ENCODE measurements at places on chromosomes 2 and 18.

DNA sequence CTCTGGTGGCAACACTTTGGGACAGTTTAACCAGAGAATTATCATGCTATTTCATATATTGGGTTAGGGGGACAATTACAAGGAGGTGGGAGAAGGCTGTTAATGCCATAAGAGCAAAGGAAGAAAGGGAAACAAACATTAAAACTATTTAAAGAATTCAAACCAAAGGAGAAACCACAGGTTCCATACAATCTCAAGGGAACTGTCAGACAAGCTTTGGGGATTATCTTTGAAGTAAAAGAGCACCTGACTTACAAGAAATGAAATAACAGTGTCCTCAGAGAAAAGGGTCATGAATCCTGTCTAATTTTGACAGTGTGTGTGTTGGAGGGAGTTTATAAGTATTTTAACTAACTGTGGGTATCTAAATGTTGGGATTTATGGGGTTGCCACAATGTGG, 44.4 kb downstream of the CERS6 start:
- DNase-seq, result no peak

- DNase-seq, result no peak
Observed at GRCh38 chr2:10019602-10020400, 23.5 kb upstream of the KLF11 start.

DNA sequence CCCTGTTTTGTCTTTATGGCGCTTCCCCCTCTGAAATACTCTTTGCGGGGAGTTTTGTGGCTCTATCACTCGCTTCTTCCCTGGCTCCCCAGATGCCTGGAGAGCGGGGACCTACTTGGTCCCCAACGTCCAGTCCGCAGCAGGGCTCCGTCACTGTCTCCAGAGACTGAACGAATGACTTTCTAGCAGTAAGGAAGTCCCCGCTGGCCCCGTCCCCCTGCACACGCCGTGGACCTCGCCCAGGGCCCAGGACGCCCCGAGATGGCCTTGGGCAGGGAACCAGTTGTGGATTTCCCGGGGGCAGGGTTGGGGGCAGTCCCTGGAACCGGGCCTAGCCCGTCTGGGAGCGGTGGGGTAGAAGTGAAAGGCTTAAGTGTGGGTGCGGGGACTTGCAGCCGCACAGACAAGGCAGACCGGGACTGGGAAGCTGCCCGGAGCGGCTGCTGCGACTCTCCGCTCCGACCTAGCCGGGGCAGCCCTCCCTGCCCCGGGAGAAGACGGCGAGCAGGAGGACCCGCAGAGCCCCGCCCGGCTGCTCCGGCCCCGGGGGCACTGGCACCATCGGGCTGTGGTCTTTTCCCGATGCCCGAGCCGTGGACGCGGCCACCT, 821 bp upstream of the EPHA4 start:
- peak; percentile 6 for DNase-seq

GRCh38 chr18:6859676-6860422, 130.3 kb downstream of the ARHGAP28 start:
- DNase-seq, result no peak

DNA sequence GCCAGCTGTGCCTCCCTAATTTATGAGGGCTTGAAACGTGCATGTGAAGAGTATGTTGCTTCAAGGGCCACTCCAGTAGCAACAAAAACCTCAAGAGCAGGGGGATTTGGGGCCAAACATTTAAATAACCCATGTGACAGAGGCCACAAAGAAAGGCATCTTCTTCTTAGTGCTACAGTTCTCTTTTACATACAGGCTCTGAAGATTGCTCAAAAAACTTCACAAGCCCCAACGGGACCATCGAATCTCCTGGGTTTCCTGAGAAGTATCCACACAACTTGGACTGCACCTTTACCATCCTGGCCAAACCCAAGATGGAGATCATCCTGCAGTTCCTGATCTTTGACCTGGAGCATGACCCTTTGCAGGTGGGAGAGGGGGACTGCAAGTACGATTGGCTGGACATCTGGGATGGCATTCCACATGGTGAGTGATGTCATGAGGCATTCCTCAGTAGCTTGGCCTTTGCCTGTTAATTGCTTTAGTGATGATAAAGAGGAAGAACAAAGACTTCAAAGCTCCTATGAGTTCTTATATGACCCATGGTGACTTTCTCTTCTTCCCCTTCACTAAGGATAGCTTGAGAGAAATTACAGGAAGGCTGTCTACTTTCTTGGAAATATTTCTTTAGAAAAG, 40.1 kb downstream of the NRP2 start:
- no peak for DNase-seq

GRCh38 chr2:38106405-38107094, 30.6 kb upstream of the CYP1B1 start:
- no peak for DNase-seq

DNA sequence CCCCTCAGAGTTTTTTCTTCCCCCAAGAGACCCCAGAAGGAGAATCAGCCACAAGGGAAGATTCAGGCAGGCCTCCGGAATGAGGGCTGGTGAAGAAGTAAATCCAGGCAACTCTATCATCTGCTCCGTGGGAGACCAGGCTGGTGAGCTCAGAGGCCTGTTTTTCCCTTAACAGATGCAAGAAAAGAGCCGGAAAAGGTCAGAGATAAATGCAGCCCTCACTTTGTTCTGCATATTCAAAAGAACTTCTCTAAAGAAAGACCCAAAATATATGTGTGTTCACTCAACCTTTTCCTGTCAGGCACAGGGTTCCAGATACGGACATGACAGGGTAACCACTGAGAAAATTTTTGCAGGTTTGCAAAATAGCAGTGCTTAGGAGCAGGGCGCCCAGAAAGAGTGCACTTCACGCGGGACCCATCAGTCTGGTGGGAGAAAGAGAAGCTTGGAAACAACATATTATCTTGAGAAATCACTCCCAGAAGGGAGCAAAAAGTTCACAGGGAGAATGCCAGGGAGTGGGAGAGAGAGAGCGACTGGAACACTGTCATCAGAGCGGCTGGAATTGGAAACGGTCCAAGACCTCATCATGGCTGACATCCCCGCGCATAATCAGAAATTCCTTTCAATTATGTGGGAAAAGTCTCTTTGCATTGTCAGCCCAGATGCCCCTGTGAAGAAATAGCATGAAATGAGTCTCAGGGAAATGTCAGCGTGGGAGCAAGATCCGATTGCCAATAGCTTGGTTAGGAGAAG, 244.8 kb upstream of the SLC14A2 start:
- no peak for DNase-seq

DNA sequence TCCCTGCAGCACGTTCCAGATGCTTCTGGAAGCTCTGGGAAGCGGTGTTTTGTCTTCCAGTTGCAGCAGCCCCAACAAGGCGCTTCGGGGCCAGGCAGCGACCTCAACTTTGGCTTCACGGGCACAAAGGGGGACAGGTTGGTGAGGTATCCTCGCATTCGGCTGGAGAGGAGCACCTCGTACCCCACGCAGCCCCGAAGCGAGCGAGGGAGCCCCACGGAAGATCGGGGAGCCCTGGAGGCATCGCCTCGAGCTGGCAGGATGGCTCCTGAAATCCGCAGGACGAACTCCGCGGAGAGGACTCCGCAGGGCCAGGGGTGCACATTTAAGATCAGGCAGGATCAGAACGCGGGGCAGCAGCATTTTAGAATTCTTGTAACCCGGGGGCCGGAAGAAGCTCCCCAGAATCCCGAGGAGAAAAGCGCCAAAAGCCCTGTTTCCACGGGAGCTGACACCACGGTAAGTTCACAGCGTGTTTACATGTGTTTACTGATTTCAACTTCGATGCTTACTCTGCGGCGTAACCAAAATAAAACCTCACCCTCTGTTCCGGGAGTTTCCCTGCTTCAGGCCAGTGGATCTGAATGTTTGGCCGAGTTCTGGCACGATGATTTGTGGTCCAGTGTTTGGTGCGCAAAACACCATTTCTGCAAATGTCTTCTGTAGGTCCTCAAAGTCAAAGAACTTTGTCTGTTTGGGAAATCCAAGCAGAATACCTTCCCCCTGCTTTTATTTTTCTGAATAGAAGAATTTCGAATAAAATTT, 212.5 kb downstream of the NEDD4L start:
- DNase-seq, result no peak

- DNase-seq, result no peak
Observed at GRCh38 chr2:197939787-197940186, 135.4 kb downstream of the PLCL1 start.

GRCh38 chr18:55096263-55096951, 137.1 kb upstream of the CCDC68 start:
- no peak for DNase-seq

GRCh38 chr2:10987861-10988260, 76.1 kb downstream of the KCNF1 start:
- DNase-seq, result no peak

DNA sequence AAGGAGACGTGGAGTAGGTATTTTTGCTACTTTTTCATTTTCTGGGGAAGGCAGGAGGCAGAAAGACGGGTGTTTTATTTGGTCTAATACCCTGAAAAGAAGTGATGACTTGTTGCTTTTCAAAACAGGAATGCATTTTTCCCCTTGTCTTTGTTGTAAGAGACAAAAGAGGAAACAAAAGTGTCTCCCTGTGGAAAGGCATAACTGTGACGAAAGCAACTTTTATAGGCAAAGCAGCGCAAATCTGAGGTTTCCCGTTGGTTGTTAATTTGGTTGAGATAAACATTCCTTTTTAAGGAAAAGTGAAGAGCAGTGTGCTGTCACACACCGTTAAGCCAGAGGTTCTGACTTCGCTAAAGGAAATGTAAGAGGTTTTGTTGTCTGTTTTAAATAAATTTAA, 3.4 kb downstream of the FZD7 start:
- no peak for DNase-seq

GRCh38 chr18:10559553-10560451, 34.0 kb downstream of the NAPG start:
- no peak for DNase-seq

DNA sequence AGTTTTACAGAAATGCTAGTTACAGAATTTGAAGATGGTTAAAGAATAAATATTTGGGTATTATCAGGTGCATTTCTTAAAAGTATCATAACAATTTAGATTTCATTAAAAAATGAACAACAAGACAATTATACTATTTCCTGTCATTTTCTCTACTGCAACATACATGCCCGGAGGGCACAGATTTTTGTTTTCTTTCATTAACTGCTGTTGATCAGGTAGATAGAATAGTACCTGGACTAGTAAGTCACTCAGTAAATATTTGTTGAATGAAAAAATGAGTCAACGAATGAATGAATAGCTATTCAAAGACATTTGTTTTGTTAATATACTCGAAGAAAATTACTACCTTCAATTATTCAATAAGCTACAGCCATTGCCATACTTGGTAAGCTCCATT, 531.2 kb upstream of the VRK2 start:
- no peak for DNase-seq

DNA sequence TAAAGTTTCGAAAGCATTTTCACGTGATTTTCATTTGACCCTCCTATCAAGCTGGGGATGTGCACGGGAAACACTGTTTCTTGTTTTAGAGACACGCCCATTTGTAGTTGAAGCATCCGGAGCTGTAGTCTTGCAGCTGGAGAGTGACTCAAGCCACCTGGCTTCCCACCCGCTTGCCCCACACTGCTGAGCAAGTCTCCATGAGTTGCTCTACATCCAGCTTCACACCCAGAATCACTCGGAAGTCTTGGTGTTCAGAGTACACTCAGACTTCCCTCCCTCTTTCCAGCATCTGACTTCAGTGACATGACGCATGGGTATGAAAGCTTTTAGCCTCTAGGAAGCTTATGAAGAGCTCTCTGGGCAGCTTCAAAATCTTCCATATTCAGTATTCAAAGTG, 262.4 kb downstream of the NBAS start:
- no peak for DNase-seq

- no peak for DNase-seq
Observed at GRCh38 chr2:101843471-101843870, 146.0 kb downstream of the MAP4K4 start.

GRCh38 chr2:2805263-2805662, 474.2 kb upstream of the MYT1L start:
- DNase-seq, result no peak

- DNase-seq, result no peak
Observed at GRCh38 chr2:86520153-86520552, 43.1 kb downstream of the CHMP3 start.

- no peak for DNase-seq
Observed at GRCh38 chr2:208565690-208566416, 159.3 kb downstream of the PTH2R start.

DNA sequence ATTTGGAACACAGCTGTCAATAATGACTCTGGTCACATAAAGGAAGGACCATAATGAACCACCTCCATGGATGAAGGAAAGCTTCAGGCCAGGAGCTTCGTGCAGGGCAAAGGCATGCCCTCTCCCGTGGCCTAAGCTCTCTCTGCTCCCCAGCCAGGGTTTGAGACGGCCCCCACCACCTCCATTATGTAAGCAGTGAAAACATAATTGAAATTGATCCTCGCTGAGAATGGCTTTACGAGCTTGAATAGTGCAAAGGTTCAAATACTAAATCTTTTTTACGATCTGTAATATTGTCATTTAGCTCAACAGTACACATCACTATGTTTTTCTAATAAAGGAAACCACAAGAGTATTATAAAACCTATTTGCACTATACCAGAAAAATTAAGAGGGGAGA, 5.2 kb upstream of the EDAR start:
- no peak for DNase-seq

DNA sequence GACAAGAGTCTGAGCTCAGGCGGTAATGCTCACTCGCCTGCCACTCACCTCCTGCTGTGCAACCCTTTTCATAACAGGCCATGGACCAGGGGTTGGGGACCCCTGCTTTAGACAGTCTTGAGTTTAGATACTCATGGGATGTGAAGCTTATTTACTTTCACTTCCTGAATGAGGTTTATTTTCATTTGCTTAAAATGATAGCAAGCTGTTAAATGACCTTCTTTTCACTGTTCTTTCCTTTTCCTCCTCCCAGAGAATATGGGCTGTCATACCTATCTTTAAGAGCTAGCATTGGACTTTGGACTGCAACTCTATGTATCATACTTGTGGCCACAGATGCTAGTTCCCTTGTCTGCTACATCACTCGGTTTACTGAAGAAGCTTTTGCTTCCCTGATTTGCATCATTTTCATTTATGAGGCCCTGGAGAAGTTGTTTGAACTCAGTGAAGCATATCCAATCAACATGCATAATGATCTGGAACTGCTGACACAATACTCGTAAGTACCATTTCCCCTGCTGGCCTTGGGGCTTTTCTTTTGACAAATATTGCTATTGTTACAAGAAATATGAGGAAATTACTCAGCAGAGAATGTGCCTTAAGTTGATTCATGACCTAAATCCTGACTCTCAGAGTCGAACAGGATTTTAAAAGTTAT, 168.5 kb downstream of the DPP4 start:
- DNase-seq, result no peak

DNA sequence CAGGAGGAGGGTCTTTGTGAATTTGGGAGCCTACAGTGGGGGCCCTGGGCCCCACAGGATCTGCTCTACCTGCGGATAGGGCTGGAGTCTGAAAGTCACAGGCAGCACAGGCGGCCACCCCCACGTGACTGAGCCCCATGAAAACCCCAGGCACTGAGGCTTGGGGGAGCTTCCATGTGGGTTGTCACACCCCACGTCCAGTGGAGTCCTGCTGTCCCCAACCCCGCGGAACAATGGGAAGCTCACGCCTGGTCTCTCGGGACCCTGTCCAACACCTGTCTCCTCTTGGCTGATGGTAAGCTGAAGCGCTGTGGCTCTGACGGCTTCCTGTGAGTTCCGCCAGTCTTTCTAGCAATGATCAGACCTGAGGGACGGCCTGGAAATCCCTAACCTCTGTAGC, 85.8 kb downstream of the PTGR3 start:
- no peak for DNase-seq

- DNase-seq, result no peak
Observed at GRCh38 chr2:54556621-54557121, 100.5 kb downstream of the SPTBN1 start.

- DNase-seq, result no peak
Observed at GRCh38 chr2:234175649-234176048, 125.1 kb downstream of the SPP2 start.

All from CD4-positive, alpha-beta T cell treated with Interleukin-6 at 100 ng/mL for 8 hours (primary cell).